Foreskin melanocyte (primary cell): ENCODE measurements at places on chromosomes 1 and 21.
A peak's percentile ranks its signal among the peaks of the same experiment; 100 is the strongest.

- DNase-seq: no peak
These were observed 31.5 kb downstream of the LYST start for GRCh38 chr1:235835226-235835625.

DNA sequence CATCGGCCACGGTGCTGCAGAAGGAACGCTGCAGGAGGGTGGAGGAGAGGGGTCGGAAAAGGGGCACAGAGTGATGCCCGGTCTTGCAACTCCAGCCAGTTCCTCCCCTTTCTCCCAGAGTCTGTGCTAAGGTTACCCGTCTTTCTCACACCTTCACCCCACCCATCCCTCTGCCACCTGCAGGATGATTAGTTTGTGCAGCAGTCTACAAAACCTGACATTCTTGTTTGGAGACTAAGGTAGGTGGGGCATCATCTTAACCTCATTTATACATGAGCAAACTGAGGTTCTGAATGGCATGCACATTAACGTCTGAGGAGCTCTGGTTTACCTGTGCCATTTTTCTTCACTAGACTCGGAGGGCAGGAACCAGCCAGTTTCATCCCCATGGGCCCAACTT, 232.3 kb downstream of the GRIK3 start:
- DNase-seq: no peak

DNA sequence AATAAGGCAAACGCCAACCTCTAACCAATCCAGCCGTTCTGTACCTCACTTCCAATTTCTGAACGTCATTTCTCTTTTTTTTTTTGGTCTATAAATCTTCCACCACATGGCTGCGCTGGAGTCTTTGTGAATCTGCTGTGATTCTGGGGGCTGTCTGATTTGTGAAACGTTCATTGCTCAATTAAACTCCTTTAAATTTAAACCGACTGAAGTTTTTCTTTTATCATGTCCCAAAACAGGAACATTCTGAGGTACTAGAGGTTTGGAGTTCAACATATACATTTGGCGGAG, 65.5 kb upstream of the BACH1 start:
- DNase-seq: no peak

DNA sequence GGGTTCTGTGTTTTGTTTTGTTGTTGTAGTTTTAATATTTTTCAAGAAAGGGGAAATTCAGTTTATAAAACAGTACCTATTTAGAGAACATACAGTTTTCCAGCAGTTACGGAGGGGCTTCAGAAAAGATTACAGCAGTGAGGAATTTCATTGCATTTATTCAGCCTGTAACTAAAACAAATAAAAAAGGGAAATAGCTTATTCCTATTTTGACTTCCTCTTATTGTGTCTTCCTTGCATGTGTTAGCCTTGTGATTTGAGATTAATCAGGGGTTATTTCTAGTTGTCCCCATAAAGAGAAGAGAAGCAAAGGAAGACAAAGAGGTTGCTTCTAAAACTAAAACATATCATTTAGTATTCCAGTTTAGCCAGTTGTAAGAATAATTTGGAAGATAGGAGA, 35.0 kb downstream of the CTTNBP2NL start:
- DNase-seq: peak; percentile 41

- no peak for DNase-seq
These were observed 47.1 kb downstream of the KANK4 start for GRCh38 chr1:62271948-62272728.

DNA sequence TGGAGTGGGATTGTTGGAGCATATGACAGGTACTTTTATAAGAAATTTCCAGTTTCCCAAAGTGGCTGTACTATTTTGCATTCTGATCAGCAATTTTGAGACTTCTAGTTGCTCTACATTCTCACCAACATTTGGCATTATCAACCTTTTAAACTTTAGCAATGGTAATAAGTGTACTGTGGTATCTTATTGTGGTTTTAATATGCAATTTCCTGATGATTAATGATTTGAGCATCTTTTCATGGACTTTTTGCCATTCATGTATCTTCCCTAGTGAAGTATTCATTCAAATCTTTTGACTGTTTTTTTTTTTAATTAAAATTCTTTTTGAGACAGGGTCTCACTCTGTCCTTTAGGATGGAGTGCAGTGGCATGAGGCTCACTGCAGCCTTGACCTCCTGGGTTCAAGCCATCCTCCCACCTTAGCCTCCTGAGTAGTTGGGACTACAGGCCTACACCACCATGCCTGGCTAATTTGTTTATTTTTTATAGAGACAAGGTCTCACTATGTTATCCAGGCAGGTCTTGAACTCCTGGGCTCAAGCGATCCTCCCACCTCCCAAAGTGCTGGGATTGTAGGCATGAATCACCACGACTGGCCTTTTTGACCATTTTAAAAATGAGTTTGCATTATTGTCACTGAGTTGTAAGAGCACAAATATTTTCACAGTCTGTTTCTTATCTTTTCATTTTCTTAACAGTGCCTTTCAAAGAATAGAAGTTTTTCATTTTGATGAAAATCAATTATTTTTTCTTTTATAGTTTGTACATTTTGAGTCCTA, 7.8 kb upstream of the SLC6A9 start:
- no peak for DNase-seq

DNA sequence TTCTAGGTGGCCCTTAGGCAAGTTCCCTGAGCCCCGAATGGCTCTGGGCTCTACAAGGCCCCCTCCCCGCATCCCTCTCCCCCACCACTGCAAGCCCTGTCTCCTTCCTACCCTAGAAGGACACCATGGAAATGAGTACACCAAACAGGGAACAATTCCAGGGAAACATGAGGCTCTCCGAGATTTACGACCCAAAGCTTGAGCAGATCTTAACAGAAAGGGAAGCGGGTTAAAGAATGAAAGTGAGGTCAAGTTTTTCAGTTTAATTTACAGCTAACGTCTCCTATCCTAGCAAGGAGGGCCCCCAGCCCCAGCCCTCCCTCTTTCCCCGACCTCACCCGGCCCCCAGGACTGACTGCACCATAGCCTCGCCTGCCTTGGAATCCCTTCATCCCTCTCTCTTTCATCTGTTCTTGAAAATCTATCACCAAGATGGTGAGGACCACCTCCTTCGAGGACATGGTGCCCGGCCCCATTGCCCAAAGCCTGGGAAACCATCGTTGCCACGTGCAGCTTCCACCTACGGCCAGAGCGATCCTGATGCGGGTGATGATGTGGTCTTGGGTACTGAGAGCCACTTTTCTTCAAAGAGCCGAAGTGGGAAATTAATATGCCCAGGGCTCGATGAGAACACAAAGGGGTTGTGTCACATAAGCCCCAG, 30.5 kb downstream of the SIM2 start:
- DNase-seq: no peak

DNA sequence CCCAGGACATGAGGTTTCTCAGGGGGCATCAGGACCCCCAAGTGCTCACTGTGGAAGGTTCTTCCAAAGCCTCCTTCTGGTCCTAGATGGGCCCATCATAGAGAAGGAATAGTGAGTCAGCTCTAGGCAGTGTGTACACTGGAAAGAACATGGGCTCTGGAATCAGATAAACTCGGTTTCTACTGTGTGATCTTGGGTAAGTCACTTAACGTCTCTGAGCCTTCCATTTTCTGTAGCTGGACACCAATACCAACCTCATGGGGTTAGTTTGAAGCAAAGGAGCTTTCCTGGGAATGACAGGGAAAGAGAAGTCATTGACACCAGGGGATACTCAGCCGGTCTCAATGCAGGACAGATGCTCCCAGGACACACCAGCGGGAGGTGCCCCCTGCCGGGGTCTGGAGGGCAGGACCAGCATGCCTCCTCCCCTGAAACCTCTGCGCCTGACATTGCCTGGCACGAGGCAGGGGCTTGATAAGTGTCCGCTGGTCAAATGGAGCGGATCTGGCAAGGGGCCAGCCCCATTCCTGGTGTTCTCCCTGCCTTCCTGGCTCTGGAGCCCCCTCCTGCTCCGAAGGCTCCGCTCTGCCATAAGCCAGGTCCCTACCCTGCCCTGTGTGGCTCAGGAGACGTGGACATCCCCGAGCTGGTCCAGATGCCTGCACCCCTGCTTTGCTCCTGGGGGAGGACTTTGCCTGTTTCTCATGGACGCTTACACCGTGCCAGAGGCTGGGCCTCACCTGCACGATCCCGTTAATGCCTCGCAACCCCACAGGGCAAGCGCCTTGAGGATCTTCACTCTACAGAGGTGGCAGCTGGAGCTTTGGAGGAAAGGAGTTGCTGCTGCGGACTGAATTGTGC, 52.8 kb downstream of the EDN2 start:
- DNase-seq: no peak

GRCh38 chr1:194167956-194168640, 981.7 kb upstream of the B3GALT2 start:
- no peak for DNase-seq

DNA sequence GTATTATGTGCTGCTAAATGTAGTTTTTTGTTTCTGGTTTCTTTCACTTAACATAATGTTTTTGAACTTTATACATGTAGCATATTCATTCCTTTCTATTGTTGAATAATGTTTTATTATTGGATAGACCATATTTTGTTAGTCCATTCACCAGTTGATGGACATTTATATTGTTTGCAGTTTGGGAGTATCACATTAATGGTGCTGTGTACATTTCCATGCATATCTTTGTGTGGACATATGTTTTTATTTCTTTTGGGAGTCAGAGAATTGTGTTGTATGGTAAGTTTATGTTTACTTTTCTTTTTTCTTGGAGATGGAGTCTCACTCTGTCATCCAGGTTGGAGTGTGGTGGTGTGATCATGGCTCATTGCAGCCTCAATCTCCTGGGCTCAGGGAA, 134.6 kb downstream of the MAST2 start:
- DNase-seq: no peak

DNA sequence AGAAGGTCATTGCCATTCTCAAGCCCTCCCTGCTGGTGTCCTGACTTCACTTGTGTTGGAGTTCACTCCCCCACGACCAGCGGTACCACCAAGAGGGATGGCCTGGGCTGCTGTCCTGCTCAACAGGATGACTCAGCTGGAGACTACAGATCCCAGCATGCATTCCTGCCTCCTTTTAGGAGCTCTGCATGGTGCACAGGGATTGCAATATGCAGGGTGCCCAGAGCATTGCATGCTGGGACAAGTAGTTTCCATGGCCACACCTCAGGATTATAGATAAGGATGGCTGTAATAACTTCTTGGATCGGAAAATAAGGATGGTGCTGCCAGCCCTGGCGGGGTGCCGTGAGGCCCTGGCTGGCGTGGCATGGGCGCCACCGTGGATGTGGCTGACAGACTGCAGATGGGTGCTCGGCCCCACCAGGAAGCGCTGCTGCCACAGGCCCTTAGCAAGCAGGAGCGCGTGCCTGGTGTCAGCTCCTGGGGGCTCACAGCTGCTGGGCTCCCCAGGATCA, 150.0 kb downstream of the CASZ1 start:
- peak; percentile 6 for DNase-seq

DNA sequence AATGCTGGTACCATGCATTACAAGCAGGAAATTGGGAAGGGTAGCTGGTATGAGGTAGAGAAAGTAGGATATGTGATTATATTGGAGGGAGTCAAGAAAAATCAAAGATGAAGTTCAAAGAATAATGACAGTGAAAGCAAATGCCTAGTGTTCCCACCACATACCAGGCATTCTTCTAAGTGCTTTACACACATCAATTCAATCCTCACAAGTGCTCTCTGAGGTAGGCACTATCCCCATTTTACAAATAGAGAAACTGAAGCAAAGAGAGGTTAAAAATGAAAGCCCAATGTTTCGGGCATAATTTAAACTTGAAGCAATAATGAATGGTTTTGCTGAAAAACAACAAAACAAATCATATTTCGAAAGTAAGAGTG, 40.1 kb upstream of the MCOLN3 start:
- DNase-seq: no peak

- no peak for DNase-seq
These were observed 90.7 kb downstream of the SYT2 start for GRCh38 chr1:202619505-202619904.

DNA sequence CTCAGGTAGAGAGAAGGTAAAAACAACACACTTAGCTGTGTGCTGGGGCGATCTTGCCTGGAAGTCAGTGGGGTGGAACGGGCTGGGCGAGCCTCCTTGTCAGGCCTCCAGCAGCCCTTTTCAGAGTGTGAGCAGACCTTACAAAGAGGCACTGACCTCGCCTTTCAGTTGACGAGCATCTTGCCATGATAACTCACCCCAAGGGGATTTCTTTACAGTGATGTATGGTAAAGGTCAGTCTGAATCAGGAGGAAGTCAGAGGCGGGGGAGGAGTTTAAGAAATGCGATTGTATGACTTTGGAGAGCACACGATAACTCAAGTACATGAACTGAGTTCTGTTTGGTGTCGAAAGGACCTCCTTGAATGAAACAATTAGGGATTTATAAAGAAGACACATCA, 326.5 kb upstream of the PROX1 start:
- peak; percentile 77 for DNase-seq

DNA sequence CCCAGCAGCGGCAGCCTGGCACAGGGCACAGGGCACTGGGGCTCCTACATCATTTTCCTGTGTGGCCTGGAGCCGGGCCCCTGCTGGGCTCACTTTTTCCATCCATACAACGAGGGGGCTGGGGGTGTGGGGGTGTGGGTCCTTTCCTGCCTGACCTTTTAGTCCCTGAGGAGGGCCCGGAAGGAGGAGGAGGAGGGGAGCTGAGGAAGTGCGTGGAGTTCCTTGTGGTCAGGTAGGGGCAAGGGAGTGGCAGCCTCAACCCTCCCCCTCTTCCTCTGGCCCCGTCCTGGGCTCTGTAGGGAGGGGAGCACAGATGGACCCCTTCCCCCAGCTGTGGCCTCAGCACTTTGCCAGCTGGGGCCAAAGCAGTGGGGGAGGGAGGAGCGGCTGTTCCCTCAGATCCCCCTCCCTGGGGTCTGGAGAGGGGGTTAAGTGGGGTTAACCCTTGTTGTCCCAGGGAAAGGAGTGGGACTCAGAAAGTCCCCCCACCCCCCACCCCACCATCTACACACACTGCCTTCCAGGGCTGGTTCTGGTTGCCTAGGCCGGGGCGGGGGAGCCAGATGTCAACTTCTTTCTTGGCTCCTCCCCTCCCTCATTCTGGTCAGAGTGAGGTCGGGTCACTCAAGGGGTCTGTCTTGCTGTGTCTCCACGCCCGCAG, 5.7 kb downstream of the NTRK1 start:
- no peak for DNase-seq

GRCh38 chr1:2971609-2972008, 49.7 kb upstream of the ACTRT2 start:
- DNase-seq: no peak

DNA sequence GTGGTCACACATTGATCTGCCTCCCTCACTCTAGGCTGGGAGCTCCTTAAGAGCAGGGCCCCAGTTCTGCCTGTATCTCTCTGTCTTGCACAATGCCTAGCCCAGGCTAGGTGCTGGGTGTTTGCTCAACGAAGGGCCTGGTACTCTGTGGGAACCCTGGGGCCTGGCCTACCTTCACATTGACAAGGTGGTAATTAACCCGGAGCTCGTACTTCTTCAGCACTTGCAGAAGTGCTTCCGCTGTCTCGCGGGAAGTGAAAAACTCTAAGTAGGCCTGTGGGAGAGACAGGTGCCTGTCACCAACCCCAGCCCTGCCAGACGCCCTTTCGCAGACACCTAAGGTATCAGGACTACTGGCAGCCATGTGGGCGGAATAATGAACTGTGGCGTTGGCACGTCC, 13.7 kb downstream of the MTHFR start:
- DNase-seq: no peak

DNA sequence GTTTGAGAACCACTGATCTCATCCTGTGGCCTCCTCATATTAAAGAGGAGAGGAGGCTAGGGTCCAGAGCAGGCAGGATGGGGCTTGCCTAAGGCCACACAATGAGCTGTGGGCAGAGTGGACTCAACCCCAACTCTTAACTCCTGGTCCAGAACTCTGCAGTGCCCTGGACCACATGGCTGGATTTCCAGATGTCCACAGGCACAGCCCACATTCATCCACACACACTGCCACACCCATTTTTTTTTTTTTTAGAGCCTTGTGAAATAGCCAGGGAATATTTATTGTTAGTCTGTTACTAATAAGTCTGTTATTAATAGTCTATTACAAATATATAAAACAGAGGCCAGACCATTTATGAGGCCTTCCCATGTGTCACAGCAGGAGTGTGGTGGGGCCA, 192.2 kb downstream of the TRABD2B start:
- DNase-seq: no peak
